Karpas-422 (cell line): ENCODE measurements at places on chromosomes 6 and 20. TPM values are rescaled to one million over a fixed set of nuclear protein-coding genes. Genes with fewer than 3 reads are reported as not detected.

DNA sequence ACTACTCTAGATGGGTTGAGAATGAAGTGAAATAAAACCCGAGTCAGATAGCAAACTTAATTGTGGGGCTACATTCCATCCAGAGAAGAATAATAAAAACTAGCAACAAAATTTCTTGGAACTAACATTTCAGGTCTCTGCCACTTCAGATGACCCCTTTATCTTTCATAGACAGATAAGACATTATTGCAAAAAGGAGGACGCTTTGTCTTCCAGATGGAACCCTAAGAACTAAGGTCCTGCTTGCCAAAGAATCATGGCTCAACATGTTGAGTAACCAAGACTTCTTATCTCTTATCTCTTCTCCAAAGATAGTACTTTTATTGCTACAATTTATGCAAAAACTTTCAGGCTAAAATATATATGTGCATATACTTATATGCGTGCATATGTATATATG is 221.1 kb upstream of the PREP start:
- no peak overlapping the region for H3K27ac ChIP-seq
- no peaks in the 10 kb centered on the region for H3K36me3 ChIP-seq
- no peaks in the 10 kb centered on the region for H3K4me1 ChIP-seq
- no peaks in the 10 kb centered on the region for H3K27me3 ChIP-seq
- no peak for DNase-seq

DNA sequence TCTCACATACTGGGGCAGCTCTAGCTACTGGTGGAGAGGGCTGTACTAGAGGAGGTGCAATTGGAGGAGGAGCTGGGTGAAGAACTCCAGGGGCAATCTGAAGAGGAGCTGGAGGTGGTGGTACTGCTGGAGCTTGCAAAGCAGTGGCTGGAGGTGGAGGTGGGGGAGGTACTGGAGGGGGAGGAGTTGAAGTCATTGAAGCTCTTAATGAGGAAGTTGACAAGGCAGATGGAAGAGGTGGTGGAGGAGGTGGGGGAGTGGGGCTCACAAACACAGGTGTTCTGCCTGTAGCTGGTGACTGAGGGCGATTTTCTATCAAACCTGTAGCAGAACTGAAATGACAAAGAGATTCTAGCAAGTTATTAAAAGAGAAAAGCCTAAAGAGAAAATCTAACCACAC is 77.6 kb downstream of the WASF1 start:
- no peaks in the 10 kb centered on the region for H3K27me3 ChIP-seq
- peaks cover 9% of the 10 kb centered on the region; the same call in 1 of the 2 replicates for H3K36me3 ChIP-seq
- H3K27ac ChIP-seq = peak overlapping the region; percentile 65
- peak; percentile 81 for DNase-seq
- H3K4me1 ChIP-seq = peaks cover 32% of the 10 kb centered on the region

The CDC40 gene
- total RNA-seq = 35.5 and 39.5 TPM in 2 replicates

The LTB gene
- 74.1 and 241 TPM in 2 replicates for total RNA-seq

The MAS1L gene
- total RNA-seq = not detected in 2 replicates

The SLC22A7 gene
- total RNA-seq = not detected in 2 replicates
